Epithelial cell of proximal tubule (primary cell): ENCODE measurements at places on chromosomes 3 and 15.

DNA sequence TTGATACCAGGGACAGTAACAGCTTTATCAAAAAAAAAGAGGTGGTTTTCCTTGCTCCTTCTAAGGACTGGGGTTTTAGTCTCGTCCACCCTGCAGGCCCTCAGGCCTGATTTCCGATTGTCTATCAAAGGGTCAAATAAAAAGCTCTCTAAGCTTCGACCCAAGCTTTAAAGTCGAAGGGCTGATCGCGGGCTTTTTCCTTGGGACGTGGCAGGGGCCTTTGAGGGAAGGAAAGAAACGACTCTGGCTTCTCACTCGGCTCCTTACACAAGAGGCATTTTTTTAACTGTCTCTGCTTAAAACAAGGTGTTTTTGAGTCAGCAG is 354 bp upstream of the KLHL24 start:
- no peak for DNase-seq

GRCh38 chr3:64860536-64860870 is 172.7 kb upstream of the ADAMTS9 start:
- DNase-seq, result no peak

DNA sequence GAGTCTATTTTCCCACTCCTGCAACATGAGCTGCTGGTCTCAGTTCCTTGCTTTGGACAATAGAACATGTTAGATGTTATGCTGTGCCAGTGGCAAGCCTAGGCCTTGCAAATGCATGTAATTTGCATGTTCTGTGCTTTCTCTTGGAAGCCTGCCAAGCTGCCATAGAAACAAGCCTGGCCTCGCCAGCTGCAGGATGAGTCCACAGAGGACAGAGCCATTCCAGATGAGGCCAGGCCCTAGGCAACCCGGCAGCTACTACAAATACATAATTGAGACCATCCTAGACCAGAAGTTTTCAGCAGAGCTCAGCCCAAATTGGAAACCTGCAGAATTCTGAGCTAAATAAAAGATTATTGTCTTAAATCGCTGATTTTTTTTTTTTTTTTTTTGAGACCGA is 39.6 kb downstream of the TRIM69 start:
- DNase-seq, result no peak

DNA sequence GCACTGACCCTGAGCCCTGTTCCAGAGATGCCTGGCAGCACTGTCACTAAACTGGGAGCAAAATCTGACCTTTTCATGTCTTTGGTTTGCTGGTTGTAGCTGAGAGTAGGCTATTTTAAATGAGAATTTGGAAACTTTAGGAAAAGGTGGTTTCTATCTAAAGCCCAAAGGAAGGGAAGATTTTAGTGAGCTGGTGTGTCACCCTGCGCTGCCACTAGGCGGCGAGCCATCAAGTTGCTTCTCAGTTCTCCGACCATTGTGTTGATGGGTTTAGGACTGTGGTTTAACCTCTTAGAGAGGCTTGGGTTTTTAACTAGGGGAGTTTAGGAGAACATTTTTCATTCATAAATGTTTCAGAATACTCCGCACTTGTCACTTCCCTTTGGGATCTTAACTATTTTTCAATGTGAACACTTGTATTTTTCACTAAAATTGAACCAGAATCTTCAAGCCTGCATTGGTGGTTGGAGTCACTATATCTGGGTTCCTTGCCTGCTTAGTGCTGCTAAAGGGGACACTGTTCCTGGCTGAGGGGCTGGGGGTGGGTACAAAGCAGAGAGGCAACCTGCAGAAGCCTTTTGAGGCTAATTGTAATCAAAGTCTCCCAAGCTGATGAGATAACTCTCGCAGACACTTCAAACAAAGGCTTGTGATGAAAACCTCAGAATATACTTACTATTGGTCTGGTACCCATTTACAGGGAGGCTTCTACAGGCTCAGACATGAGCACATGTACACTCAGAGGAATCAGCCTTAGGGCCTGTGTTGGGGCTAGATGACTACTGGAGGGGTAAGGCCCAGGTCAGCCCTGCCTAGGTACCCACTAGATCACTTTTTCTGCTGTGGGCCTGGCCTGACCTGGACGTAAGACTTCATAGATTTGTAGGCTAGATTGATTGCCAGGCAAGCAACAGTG is 16.8 kb downstream of the EXOSC7 start:
- DNase-seq, result no peak

- DNase-seq, result no peak
Measured at GRCh38 chr3:194690501-194691372, 5.1 kb downstream of the FAM43A start.
